Naive thymus-derived CD8-positive, alpha-beta T cell (primary cell): ENCODE measurements at places on chromosomes 6 and 20.

DNA sequence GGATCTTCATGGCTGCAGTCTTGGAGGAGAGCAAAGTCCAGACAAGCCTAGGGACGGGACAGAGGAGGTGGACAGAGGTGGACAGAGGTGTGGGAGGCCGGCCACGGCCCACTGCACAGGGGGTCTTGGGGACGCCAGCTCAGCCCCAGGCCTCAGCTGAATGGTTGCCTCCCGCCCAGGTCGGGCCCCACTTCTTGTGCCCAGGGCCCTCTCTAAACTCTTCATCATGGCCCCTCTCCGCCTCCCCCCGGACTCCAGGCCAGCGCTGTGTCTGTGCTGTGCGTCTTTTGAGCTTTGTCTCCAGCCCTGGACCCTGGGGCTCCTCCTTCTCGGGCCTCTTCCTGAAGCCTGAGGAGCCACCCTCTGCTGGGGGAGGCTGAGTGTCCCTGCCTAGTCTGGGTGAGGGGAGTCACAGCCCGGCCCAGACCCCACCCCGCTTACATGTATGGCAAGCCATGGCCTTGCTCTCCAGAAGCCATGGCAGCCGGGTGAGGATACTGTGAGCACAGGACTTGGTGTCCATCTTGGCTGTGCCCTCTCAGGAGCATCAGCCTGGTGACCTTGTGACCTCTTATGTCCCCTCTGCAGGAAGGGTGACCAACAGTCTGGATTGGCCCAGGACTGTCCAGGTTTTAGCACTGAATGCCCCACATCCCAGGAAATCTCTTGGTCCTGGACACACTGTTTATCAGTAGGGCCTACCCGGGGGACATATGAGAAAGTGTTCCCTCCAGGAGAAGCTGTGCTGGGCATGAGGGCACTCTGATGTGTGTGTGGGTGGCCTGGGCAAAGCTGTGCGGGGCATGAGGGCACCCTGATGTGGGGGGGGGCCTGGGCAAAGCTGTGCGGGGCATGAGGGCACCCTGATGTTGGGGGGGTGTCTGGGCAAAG lies 9.4 kb upstream of the NPBWR2 start:
- DNase-seq: no peak

GRCh38 chr20:38272961-38273360 lies 12.4 kb upstream of the KIAA1755 start:
- no peak for DNase-seq

- DNase-seq: peak; percentile 63
Measured at GRCh38 chr20:41135187-41135887, 2.0 kb upstream of the PLCG1 start.

- DNase-seq: no peak
Measured at GRCh38 chr20:38735172-38735571, 10.9 kb downstream of the SLC32A1 start.

GRCh38 chr6:67433124-67433523 lies 1202.0 kb upstream of the ADGRB3 start:
- no peak for DNase-seq

- no peak for DNase-seq
Measured at GRCh38 chr20:33719277-33719988, 677 bp downstream of the PXMP4 start.

DNA sequence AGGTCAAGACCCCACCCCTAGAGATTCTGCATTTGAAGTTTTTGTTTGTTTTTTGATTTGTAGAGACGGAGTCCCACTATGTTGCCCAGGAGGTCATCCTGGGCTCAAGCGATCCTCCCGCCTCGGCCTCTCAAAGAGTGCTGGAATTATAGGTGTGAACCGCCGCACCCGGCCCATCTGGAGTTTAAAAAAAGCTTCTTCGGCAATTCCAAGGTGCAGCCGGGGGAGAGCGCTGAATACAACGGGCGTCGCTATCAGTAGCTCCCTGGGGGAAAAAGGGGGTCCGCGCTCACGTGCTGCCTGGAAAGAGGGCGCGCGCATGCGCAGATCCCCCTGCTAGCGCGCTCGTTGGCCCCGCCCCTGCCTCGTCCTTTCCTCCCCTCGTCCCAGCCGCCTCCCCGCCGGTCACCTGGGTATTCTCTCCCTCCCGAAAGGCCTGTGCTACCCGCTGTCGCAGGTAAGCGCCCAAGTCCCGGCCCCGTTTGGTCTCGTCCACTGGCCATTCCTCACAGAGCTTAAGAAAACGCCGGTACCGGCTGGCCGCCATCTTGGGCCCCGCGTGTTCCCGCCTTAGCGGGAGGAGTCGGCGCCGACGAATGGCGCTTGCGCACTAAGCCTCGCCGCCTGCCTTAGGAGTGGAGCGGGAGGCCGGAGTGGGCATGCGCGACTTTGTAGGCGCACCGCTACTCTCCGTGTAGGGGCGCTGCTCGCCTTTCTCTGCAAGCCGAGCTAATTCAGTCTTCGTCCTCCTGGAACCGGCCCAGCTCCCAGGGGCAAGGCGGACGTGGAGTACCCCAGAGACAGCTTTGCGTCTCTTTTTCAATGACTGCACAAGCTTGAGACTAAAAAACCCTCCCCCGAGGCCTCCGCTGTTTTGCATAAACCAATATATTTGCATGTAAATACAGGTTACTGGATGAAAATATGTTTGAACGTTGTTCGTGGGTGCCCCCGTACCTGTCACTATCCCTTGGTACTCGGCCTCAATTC lies at the start of gene UQCC2:
Gene UQCC2, minus strand, starts transcription at position 561 of the 990 bp plus-strand sequence. Its CDS starts 14 bp downstream, at position 547.
- DNase-seq: peak; percentile 99

GRCh38 chr6:43454696-43455530 lies 435 bp downstream of the DLK2 start:
- DNase-seq: peak; percentile 32

DNA sequence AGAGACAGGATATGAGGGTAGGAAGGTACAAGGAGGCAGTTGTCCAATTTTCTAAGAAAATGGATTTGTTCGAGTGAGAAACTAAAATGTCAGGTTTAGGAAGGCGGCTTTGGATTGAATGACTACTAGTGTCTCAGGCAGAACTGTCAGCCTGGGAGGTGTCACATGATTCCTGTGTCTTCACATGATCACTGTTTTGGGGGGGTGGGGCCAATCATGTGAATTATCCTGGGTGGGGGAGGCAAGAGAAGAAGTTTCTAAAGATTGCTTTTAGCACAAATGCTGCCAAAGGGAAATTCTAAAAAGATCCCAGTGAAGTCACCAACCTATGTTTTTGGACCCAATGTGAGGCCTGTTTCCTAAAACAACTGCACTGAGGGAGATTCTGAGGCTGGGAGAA lies 2.3 kb downstream of the SIRPA start:
- DNase-seq: no peak

- peak; percentile 84 for DNase-seq
Measured at GRCh38 chr20:46400828-46401477, 5.5 kb downstream of the ELMO2 start.

DNA sequence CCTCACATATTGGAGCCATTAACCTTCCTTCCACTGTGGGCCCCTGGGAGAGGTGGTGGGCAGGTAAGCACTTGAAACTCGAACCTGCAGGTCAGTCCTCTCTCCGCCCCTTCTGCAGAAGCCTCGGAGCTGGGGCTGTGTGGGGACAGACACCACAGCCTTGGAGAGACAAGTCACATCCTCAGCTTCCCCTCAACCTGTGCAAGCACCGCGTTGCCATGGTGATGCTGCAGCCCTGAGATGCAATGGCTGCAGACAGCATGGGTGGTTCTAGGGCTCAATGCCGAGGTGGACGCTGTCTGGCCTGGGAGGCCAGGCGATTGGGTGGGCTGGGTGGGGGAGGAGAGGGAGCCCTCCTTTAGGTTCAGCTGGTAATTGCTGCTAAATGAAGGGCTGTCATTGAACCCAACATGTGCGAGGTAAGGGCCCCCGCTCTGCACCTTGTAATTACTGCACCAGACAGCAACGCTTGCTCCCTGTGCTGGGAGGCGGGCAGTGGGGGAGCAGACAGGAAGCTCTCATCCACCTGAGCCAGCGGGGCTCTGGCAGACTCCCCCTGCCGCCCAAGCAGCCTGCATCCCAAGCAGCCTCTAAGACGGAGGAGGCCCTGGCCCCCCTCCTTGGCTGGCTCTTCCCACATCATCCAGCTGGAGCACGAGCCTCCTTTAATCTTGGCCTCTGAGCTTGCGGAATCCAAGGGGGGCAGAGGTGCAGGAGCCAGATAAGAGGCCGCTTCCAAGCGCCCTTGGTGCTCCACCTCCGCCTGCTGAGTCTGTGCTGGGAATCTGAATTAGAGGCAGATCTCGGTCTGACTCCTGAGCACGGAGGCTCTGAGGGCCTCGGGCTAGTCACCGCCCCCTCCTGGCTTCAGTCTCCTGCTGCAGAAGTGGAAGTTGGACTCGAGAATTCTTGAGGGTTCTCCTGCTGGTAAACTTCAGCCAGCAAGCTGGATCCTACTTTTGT lies 39.8 kb upstream of the CDH22 start:
- no peak for DNase-seq

DNA sequence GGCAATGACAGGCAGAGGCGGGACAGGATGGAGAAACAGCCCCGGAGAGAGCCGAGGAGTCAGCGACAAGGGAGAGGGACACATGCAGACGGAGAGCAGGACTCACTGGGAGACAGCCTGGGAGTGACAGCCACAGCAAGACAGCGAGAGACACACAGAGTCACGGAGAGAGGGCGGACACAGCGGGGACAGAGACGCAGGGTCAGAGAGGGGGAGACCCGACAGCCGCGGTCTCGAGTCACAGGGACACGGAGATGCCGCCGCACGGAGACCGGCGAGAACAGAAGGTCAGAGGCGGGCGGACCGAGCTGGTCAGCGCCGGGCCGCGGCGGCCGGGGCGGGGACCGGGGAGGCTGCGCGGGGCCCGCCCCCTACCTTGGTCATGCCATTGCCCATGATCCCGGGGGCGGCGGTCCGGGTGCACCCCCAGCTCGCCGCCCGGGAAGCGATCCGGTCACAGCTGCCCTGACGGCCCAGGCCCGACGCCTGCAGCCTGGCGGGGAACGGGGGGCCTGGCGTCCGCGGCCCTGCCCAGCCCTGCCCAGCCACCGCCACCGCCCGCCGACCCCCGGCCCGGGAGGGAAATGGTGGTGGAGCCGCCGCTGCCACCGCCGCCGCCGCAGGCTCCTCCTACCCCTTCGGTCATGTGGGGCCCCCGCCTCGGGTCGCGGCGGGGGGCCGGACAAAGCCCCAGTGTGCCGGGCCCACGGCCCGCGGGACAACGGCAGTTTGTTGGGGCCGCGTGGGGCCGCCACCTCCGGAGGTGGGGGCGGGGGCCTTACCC lies at the start of the genes DUSP15 and TTLL9:
Gene DUSP15, minus strand, starts transcription at position 586 of the 784 bp plus-strand sequence. Its CDS starts 190 bp downstream, at position 396.
Gene TTLL9, plus strand, starts transcription at position 693 of the 784 bp plus-strand sequence. CDS start 493 bp downstream, outside the sequence.
- no peak for DNase-seq

- DNase-seq: no peak
Measured at GRCh38 chr20:48047447-48047846, 262.2 kb upstream of the SULF2 start.

GRCh38 chr20:62087227-62087626 lies 21.5 kb upstream of the TAF4 start:
- no peak for DNase-seq

GRCh38 chr6:1122083-1122482 lies 189.8 kb upstream of the FOXQ1 start:
- no peak for DNase-seq

- no peak for DNase-seq
Measured at GRCh38 chr6:9140172-9140571, 704.8 kb upstream of the SLC35B3 start.

- no peak for DNase-seq
Measured at GRCh38 chr20:53569606-53570307, 23.9 kb downstream of the ZNF217 start.

DNA sequence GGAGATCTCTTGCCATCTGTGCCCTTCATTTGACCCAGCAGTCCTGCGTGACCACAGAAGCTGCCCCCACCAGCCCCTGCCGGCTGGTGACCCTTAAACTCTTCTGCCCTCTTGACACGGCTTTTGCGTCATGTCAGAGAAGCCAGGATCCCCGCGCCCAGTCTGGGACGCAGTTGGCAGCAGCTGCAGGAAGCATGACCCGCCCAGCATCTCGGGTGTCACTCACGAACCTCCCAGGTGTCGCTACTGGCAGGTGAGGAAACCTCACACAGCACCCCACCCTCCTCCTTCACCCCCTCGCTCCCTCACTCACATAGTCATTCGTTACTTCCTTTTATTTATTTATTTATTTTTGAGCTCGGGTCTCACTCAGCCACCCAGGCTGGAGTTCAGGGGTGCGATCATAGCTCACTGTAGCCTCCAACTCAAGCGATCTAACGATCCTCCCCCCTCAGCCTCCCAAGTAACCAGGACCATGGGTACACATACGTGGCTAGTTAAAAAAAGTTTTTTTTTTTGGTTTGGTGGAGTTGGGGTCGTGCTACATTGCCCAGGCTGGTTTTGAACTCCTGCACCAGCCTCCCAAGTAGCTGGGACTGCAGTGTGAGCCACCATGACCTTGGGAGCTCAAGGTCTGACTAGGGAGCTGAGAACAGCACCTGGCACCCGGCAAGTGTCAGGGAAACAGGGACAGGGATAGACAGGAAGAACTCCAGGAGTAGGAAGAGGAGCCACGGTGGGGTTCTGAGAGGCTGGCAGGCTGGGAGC lies 14.1 kb upstream of the SPDEF start:
- no peak for DNase-seq

DNA sequence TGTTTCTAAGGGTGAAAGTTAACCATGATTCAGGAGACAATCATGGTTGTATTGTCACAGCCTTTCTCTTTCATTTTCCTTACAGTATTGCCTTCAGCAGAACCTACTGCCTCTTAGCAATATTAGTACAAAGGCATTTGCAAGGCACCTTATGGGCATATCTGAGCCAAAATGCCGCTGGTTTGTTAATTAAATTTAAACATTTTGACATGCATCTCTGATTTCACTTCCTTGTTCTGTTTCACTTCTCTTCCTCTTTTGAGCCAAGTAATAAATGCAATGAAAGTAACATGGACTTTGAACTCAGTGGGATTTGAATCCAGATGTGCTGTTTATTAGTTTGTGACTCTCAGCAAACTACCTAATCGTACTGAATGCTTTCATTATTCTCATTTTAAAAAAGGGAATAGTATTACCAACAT lies 467.4 kb upstream of the CITED2 start:
- DNase-seq: no peak

GRCh38 chr6:139370283-139370998 lies 4.0 kb downstream of the CITED2 start:
- DNase-seq: no peak

- DNase-seq: no peak
Measured at GRCh38 chr6:79335133-79335674, 100.7 kb upstream of the HMGN3 start.

GRCh38 chr6:154356113-154356512 lies 490 bp downstream of the IPCEF1 start:
- DNase-seq: no peak

GRCh38 chr6:11712760-11713159 lies 65.8 kb downstream of the ADTRP start:
- no peak for DNase-seq

DNA sequence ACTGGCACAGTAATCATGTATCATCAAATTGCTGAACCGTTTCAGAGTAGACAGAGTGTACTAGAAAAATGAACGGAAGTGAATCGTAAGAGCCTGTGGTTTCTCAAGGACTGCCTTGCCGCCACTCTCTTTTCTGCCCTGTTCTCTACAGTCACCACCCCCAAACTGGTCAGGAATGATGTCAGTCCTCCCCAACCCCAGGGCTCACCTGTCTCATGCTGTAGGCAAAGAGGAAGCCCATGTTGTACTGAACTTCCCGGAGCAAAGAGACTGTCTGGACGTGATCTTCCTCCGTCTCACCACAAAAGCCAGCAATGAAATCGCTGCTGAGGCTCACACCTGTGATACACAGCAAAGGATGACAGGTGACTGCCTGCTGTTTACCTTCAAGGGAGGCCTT lies 31.0 kb downstream of the CDK5RAP1 start:
- DNase-seq: peak; percentile 24

GRCh38 chr20:46399401-46399800 lies 7.0 kb downstream of the ELMO2 start:
- DNase-seq: no peak
